ENCODE measurements at places on chromosomes 6 and 20.

DNA sequence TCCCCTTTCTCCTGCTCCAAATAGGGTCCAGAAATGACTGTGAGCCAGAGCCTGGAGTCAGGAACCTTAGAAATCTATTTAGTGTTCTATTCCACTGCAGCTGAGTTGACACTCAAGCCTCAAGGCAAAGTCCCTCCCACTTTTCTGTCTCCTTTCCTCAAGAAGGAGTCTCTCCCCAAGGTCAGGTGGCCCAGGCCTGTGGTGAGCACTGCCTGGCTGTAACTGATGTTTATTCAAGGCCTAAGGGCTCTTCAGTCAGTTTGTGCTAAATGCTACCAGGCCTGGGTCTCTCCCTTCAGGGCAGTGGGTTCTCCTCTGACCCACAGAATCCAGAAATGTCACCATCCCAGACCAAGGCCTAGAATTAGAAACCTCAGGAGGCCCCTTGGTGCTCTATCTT is 1042.9 kb upstream of the EPHA7 start:
- no peak for DNase-seq

DNA sequence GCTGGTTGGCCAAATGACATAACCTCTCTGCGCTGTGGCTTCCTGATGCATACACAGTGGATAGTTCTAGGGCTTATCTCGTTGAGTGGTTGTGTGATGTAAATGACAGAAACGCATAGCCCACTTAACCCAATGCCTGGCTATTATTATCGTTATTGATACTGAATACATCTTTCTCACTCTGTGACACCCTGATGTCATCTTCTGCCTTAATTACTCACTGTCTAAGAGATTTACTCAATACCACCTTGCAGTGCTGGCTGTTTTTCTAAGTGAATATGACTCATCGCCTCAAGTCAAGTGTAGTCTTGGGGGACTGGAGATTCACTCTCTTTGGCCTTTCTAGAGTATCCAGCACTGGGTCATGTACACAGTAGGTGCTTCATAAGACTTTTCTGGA is 73.6 kb downstream of the NDUFAF5 start:
- DNase-seq = no peak

DNA sequence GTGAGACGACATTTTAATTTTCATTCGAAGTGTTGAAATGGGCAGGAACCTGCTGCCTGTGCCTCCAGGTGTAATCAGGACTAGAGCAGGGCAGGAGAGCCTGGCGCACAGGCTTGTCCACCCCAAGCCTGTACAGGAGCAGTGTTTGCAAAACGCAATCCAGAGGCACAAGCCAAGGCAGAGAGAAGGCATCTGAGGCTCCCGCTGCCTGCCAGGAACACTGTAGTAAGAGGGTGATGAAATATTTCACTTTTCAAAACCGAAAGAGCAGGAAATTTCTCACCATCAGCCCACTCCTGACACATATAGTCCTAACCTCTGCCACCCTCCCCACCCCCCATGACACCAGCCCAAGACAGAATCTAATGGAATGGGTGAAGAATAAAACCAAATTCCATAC is 132.5 kb downstream of the RTN4IP1 start:
- DNase-seq = no peak

DNA sequence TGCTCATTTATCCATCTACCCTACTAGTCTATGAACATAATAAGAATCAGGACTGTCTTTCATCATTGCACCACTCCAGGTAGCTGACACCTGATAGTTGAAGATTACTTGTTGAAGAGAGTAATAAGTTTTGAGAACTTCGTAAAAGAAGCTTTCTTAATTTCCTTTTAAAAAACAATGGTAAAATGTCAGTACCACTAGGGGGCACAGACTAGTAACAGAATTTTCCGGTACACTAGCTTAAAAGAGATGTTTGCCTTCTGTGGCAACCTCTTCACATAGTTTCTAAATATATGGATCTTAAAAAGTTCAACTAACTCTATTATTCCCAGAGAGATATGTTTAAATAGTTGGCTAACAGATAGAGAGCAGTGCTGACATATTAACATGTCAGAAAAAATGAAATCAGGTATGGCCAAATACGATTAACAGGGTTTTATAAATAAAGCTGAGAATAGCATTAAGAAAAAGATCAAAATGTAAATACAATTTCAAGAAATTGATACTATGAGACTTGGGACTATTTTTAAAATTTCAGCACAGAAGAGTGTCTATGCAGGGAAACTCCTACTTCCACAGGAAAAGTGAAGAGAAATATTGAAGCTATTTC is 5.4 kb upstream of the KCNQ5 start:
- no peak for DNase-seq

- DNase-seq = no peak
Measured at GRCh38 chr6:128516514-128516898, 3.9 kb downstream of the PTPRK start.

DNA sequence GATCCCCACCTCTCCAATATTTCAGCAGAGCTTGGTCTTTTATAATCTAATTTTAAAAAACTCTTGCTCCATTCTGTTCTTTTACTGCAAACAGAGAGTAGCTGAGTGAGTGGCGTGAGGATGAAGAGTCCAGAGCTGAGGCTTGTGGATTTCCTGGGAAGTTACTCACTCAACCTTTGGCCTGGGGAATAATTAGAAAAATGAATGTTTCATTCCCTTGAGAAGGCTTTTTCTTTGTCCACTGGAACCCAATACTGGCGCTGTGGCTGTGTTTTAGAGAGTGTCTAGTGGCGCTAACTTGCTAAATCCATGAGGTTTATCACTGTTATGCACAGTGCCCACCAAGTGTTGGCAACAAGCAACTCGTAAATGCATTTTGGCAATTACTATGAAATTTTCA is 251.5 kb downstream of the HIVEP2 start:
- DNase-seq = no peak

DNA sequence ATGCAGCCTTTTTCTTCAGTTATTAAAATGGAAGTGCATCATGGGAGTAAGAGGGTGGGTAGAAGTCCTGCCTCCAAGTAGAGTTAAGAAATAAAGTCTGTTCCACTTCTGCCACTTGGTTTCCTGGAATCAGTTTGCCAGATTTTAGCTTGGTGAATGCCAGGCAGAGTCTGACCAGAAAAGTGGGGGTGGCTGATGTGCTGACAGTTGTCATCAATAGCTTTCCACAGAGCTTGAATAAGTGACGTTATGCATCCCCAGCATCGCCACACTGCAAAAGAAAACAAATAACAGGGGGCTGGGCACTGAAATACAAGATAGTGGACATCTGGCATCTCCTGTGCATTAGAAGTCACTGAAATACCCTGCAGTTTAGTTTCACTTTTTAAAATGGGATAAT is 30.8 kb upstream of the CEP162 start:
- DNase-seq = no peak

- DNase-seq = no peak
Measured at GRCh38 chr6:127453845-127454619, 5.2 kb downstream of the KIAA0408 start.

- DNase-seq = no peak
Measured at GRCh38 chr20:9919271-9920014, 80.6 kb upstream of the PAK5 start.

GRCh38 chr6:114323784-114324183 is 19.0 kb downstream of the HS3ST5 start:
- no peak for DNase-seq

DNA sequence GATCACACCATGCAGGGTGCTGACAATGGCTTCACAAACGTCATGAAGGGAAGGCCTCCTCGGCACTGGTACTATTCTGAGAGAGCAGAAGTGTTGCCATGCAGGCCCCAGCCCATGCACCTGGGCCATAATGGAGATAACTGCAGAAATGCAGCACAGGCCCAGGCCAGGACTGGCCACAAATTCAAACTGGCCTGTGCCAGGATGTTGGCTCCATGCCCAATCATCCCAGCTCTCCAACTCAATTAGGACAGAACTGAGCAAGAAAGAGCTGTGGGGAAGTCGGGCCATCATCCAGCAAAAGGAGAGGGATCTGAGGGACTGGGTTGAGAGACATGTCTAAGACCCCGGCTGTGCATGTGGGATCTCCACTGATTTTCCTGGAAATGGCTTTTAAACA is 48.9 kb upstream of the SYNDIG1 start:
- no peak for DNase-seq

GRCh38 chr6:165204807-165205545 is 104.4 kb downstream of the C6orf118 start:
- no peak for DNase-seq

DNA sequence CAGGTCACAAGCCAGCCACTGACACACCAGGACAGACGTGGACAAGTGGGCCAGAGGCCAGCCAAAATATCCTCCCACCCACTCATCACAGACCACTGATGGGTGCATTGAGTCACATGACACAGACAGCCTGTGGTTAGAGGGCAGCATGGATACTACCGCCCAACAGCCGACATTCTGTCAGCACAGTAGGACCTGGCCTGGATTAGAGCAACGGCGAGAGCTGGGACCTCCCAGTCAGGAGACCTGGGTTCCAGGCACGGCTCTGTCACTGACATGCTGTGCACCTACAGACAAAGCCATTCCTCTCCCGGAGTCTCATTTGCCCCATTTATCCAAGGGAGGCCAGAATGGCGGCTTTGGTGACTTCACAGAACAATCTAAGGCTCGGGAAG is 8.0 kb downstream of the ZNF335 start:
- DNase-seq = no peak

- no peak for DNase-seq
Measured at GRCh38 chr6:9711365-9711764, 703.5 kb downstream of the TFAP2A start.

DNA sequence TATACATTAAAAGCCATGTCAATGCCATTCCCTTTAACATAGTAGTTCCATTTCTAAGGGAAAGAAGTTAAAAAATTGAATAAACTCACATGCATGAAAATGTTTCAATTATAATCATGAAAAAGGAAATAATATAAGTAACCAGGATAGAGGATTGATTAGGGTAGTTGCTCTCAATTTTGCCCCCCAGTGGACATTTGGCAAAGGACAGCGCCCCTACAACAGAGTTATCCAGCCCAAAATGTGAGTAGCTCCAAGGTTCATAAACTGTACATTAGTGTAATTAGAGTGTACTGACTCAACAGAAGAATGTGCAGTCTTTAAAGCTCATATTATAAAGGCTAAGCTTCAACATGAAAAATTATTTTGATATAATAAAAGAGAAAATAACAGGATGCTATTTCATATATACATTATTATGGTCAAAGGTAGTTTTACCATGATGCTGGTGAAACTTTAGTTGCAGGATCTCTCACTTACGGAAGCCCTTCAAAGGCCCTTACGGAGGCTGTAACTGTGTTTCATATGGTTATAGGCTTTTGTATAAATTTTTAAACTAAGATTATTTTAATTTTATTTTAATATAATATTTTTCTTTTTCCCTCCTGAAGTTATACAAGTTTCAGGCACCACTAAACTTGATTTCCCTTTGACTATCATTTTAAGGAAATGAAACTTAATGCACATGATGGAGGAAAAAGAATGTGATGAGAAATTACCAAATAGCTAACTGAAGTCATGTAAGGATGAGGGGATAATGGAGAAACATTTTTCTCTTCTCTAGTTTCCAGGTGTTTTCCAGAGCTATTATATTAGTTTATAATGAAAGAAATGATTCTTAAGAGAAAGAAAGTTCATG is 403.6 kb downstream of the PLCB1 start:
- no peak for DNase-seq

- no peak for DNase-seq
Measured at GRCh38 chr20:17168026-17168612, 58.7 kb upstream of the PCSK2 start.

- DNase-seq = no peak
Measured at GRCh38 chr20:51727872-51728271, 40.3 kb downstream of the ATP9A start.

GRCh38 chr20:21360705-21361104 is 36.6 kb downstream of the NKX2-4 start:
- DNase-seq = no peak

DNA sequence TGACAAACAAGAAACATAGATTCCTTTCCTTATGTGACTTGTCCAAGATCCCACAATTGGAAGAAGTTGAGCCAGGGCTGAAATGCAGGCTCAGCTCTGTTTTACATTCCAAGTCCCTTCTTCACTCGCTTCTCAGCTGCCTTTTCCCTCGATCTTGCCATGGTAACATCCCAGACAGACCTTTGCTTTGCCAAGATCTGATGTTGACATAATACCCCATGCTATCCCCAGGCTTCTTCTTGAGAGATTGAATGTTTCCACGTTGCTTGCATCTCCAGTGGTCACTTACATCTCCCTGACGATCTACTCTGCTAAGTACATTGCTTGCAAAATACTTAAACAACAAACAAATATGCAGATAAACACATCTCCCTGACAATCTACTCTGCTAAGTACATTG is 63.5 kb downstream of the TBXT start:
- no peak for DNase-seq

- no peak for DNase-seq
Measured at GRCh38 chr20:47887477-47888080, 102.3 kb upstream of the SULF2 start.

DNA sequence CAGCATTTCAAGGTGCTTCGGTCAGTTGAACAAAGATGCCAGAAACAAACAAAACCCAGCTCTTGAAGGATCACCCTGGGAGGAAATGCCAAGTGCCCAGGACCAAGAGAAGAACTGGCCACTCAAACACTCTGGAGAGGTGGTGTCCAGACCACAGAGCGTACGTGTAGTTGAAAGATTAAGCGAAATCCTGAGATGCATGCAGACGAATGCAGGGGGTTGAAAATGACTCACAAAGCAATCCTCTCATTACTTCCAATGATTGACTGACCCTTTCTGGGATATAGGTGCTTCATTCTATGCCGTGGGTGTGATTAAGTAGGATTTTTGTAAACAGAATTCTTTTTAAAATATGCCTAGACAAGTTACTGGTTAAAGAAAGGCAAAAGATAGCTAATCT is 71.5 kb upstream of the ATXN1 start:
- no peak for DNase-seq

GRCh38 chr20:17634661-17635331 is 47.2 kb downstream of the RRBP1 start:
- no peak for DNase-seq

DNA sequence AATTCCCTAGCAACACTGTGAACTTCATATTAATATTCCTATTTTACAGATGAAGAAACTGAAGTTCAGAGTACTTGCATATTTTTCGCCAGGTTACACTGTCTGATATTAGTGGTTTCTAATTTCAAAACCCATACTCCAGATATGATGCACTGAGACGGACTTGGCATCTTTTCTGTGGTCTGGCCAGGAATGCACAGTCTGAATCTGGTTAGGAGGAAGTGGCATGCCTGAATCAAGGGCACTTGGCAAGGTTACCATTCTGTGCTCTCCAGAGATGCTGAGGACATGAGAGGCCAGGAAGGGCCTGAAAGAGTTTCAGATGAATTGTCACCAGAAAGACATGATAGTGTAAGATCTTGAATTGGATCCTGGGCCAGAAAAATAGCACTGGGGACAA is 150.1 kb downstream of the HAO1 start:
- no peak for DNase-seq

All from stimulated activated CD4-positive, alpha-beta T cell treated with anti-CD3 and anti-CD28 coated beads, TNF-alpha, amount 100 ng/mL, for 1 hour (primary cell).